ENCODE measurements at places on chromosomes 7 and 10.
A peak's percentile ranks its signal among the peaks of the same experiment; 100 is the strongest.

DNA sequence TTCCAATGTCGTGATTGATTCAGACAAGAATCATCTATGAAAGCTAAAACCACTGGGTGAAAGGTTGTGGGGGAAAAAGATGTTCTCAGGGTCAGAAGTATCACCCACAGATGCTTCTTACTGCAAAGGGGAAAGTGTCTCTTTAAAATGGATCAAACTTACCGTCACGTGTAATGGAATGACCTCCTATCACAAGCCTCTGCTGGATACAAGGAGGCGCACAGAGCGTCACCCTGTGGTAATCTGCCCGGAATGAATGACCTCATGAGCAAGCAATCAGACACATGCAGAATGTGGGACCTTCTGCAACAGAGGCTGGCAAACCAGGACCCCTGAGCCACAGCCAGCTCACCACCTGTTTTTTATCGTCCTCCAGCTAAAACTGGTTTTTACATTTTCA is 33.0 kb downstream of the WIPF3 start:
- DNase-seq = no peak

DNA sequence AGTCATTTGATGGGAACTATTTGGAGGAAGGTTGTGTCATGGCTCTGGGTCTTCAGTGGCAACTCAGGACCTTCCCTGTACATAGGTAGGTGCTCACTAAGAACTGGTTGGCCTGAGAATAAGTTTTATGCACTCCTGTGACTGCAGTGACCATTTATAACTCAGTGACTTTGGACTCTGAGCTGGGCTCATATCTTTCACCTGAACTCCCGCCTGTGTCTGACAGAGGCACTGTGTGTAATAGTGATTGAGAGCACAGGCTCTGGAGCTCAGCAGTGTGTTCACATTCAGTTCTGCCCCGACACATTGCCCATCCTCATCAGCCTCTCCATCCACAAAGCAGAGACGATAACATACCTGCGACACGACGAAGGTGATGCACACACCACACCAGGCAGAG is 34.6 kb upstream of the VIPR2 start:
- no peak for DNase-seq

DNA sequence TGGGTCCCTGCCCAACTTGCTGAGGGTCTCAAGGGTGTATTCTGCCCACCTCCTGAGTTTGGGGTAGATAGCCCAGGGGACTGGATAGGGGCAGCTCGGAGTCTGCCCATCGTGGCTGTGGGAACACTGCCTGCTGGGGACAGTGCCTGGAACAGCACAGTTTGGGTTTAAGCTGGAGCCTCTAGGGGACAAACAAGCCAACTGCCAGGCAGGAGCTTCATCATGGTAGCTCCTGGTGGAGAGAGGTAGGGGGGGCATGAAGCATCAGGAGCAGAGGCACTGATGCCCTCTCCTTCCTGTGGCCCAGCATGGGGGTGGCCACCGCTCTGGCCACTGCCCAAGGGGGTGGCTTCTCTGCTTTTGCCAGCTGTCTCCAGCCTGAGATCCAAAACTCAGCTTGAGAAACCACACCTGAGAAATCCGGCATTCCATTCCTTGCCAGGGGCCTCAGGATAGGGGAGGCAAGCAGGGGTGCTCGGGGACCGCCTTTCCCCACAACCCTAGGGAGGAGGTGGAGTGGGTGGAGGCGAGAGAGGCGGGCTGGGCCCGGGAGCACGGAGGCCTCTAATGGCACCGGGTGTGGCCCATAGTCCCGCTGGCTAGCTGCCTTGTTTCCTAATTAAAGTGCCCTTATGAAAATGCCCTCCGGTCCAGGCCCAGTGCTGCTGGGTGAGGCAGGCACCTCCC is 47.6 kb downstream of the UNC5B start:
- no peak for DNase-seq

DNA sequence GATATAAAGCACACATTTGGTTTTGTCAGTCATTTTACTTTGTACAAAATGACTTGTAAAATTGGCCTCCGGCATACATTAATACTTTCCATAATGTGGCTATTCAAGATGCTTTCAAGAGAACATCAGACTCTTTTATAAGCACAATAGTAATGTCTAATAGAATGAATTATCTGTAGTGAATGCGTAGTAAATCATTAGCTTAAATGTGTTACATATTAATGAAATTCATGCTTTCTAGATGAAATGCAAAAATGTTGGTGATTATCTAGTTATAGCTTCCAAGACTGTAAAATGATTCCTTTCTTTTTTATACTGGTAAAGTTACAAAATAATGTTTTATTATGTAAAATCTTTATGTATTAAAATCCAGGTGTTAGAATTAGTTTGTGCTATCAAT is 144.0 kb downstream of the BBS9 start:
- DNase-seq = no peak

GRCh38 chr10:133162178-133162909 is 2.3 kb downstream of the KNDC1 start:
- DNase-seq = no peak

DNA sequence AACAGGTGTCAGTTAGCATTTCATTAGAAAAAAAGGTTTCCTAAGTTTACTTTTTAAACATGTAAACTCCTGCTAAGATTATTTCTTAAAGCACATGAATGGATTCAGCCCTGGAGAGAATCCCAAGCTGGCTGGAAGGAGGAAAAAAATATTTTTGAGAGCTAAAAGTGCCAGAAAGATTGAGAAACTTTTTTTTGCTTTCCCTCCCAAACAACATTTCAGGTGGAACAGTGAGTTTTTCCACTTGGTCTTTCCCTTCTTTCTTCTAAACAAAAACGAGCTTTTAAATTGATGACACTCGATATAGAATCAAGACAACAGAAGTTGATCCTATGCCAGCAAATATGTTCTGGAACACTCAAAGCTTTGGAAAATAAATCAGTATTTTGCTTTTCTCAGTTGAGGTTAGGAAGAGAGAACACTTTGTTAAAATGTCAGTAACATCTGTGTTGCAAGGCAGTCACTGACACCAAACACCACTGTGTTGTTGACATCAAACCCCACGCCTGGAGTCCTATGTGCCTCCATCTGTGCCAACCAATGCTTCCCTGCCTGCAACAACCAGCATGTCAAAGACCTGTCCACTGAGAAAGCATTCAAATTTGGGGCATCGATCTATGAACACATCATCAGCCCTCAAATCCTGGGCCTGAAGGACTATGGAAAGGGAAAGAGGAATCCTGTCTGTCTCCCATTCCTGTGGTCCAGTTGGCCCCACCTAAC is 22.9 kb upstream of the INSIG1 start:
- no peak for DNase-seq

- no peak for DNase-seq
Observed at GRCh38 chr10:45456822-45457221, 82.8 kb downstream of the ALOX5 start.

GRCh38 chr10:21860718-21861117 is 142.8 kb downstream of the DNAJC1 start:
- no peak for DNase-seq

GRCh38 chr10:47165711-47166404 is 134.1 kb upstream of the GDF10 start:
- DNase-seq = peak; percentile 69

DNA sequence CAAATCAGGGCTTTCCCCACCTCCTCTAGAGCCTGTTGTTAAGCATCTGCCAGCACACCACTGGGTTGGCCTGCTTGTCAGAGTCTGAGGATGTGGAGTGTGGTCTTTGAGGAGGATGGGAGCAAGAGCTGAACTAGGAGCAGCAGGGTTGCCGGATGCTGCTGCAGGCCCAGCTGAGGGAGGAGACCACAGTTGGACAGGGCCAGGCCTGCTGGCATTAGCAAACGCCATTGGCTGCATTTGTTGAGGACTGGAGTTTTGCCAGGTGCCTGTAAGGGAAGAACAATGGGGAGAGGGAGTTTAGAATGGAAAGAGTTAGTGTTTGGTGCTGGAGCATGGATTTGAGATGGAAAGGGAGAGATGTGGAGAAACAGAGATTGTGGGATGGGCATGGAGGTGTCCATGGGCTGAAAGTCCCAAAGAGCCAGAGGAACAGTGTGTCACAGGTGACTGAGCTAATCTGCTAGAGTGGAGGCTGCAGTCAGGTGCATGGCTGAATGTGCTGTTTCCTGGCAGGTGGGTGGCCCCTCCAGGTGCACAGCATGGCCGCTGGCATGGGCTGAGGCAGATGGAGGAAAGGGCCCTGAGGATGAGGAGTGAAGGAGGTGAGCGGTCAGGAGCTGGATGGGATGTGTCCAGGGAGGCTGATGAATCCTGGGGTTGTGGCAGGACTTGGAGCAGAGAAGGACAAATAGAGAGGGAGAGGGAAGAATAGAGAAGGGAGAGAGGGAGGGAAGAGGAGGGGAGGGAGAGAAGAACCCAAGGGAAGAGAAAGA is 40.7 kb downstream of the LEP start:
- DNase-seq = no peak

- DNase-seq = no peak
Observed at GRCh38 chr7:52146871-52147634, 830.4 kb upstream of the COBL start.

DNA sequence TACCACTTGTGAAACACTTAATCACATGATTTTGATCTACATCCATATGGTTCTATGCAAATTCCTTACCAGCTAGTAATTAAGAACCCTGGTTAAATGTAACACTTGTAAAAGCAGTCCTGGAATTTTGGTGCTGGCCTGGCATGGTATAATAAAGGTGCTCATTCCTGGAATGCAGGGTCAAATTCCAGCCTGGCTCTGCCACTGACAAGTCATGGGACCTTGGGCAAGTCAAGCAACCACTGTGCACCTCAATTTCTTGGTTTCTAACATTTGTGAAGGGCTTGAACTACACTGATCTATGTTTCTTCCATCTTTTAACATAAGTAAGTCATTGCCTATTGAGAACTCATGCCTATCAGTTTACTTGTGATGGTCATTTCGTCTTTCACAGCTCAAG is 91.9 kb upstream of the PIK3CG start:
- no peak for DNase-seq

Data from AML-193 (cell line).